ENCODE measurements at places on chromosomes 1 and 21.
A peak's percentile ranks its signal among the peaks of the same experiment; 100 is the strongest.

GRCh38 chr1:159921700-159922504, 3.4 kb downstream of the TAGLN2 start:
- peaks cover 60% of the 10 kb centered on the region for H3K4me1 ChIP-seq
- peaks cover 44% of the 10 kb centered on the region for H3K36me3 ChIP-seq
- peak overlapping the region; percentile 93 for H3K27ac ChIP-seq
- H3K27me3 ChIP-seq, result no peaks in the 10 kb centered on the region
- DNase-seq, result peak; percentile 49

DNA sequence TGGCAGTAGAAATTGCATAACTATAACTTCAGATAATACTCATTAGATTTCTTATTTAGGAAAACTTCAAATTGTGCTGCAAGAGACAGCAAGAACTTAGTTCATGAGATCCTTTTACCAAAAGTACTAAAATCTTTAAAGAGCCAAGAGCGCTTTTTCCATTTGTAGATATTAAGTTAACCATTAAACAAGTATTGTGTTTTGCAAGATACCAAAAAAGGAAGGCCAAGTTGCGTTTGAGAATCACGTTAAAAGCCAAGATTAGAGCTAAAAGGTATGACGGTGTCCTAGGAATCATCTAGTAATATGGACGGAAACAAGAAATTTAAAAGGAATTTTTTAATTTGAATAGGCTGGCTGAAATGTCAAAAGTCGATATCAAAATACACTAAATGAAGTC, 361.3 kb upstream of the LYPLAL1 start:
- no peak overlapping the region for H3K27ac ChIP-seq
- H3K4me3 ChIP-seq, result no peak overlapping the region
- no peaks in the 10 kb centered on the region for H3K4me1 ChIP-seq
- H3K36me3 ChIP-seq, result no peaks in the 10 kb centered on the region

DNA sequence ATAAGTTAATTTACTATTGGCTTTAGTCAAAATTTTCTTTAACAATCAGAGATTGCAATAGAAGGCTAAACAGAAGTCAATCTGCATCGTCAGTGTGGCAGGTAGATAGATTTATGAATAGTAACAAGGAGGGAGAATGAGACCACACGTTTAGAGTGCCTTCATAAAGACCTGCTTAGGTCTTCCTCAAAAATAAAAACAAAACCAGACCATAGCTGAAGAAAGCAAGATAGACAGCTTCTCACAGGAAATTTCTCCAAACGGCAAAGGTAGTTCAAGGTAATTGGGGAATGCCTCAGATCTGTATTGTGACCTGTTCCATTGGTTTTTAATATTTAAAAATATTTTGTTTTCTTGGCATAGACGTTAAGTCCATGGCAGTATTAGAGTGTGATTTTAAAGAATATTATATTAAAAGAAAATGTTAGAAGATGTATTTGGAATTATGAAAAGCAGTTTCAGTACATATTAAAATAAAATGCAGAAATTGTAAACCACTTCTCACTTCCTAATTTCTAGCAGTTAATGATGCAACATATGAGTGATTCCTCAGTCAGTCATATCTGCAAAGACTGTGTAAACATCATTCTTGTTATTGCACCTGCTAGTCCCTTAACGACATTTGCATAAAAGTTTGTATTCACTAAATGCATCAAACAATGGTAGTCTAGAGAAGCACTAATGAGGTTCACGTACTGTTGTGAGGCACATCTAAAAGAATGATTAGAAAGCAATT, 278.0 kb downstream of the HLX start:
- no peak overlapping the region for H3K27ac ChIP-seq
- peaks cover 3% of the 10 kb centered on the region for H3K27me3 ChIP-seq
- H3K4me3 ChIP-seq, result no peak overlapping the region
- DNase-seq, result no peak

DNA sequence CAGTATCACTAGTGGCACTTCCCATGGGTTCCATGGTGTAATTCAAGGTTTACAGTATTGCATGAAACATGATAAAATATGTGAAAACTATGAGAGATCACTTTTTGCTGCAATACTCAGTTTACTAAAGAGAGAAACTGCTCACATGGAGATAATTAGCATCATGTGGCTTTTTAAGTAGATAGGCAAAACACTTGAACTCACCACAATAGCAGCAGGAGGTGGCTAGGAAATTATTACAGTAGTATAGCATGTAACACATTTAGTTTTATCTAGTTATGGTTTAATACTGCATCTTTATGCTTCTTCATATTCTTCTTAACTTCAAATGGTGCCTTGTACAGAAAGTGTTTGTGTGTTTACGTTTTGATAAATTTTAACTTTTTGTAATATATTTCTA, 698.5 kb upstream of the BRINP3 start:
- no peak for DNase-seq
- H3K36me3 ChIP-seq, result no peaks in the 10 kb centered on the region
- no peaks in the 10 kb centered on the region for H3K4me1 ChIP-seq

DNA sequence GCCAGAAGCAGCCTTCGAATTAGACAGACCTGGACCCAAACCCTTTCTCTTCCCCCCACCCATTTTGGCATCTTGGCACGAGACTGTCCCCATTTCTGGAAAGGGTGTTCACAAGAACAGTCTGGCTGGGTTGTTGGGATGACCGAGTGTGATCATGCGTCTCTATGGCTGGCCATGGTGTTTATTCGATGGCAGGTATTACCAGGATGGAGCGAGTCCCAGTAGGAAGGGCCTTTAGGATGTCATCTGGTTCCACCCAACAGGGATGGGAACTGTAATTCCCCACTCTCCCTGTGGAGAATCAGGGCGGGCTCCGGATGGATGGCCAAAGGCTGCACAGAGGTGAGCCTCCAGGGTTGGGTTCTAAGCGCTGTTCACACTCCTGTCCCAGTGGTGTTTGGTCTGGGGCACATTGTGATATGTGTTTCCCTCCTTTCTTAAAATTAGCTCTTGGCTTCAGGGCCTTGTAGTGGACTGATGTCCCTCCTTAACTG, 33.4 kb upstream of the ATP5PO start:
- peaks cover 2% of the 10 kb centered on the region for H3K27me3 ChIP-seq
- DNase-seq, result no peak
- peaks cover 80% of the 10 kb centered on the region for H3K4me1 ChIP-seq

DNA sequence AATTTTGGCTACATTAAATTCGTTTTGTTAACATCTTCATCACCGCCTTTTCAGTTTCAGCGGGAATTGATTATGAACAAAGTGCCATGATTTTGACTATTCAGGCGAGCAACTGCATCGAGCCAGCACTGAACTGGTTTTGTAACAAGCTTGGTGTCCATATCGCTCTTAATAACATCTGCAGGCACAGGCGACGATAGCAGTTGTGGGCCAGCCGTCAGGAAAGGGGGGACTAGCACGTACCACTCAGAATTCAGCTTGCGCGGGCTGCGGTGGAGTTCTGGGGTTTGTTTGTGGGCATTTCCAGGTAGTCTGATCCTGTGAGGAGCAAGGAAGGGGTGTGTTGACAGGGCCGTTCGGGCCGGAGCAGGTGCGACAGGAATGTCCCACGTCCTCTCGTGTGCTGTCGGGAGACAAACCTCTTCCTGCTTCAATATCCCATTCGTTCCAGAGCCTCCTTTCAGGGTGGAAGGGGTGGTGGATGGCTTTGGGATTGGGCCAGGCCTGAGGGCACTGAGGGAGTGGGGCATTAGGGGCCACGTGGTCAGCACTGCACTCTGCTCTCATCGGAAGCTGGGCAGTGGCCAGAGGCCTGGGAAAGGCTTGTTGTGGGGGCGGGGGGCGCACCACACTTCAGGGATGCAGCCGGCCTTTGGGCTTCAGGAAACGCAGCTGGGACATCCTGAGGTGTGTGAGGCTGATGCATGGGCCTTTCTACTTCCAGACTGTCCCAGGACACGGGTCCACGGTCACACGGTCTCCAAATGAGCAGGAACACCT, 39.1 kb downstream of the SKI start:
- no peak overlapping the region for H3K4me3 ChIP-seq
- H3K4me1 ChIP-seq, result peaks cover 58% of the 10 kb centered on the region
- peak overlapping the region; percentile 41 for H3K27ac ChIP-seq
- no peaks in the 10 kb centered on the region for H3K27me3 ChIP-seq
- H3K36me3 ChIP-seq, result no peaks in the 10 kb centered on the region
- no peak for DNase-seq

DNA sequence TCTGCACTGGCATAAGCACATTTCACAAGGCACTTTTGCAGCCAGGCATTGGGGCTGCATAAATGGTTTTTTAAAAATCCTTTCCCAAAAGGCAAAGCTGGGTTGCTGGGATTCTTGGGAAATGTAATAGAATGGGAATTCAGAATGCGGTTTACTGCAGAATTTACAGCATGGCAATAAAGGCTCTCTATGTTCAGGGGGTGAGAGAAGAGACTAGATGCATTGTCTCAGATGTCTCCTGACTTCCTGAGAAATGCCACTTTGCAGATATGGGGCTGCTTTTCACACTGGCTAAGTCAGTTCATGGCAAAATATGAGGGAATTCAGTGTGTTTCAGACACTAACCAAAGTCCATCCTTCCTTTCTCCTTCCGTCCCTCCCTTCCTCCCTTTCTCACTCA, 13.5 kb downstream of the FCGR2B start:
- H3K4me3 ChIP-seq, result no peak overlapping the region
- DNase-seq, result no peak
- H3K36me3 ChIP-seq, result no peaks in the 10 kb centered on the region
- H3K4me1 ChIP-seq, result peaks cover 2% of the 10 kb centered on the region

GRCh38 chr1:9942939-9943788, at the start of the genes LZIC and NMNAT1:
Gene LZIC, minus strand, starts transcription at chr1:9943391. Its CDS starts 6,772 bp downstream, at chr1:9936619.
Gene NMNAT1, plus strand, starts transcription at chr1:9943475. Its CDS starts 28,599 bp downstream, at chr1:9972074.
- H3K27ac ChIP-seq, result peak within 1 kb of the TSS; percentile 92
- peak; percentile 94 for DNase-seq
- H3K36me3 ChIP-seq, result peaks cover 1% of the 10 kb centered on the region
- peak within 1 kb of the TSS; percentile 95 for H3K4me3 ChIP-seq
- peaks cover 27% of the 10 kb centered on the region for H3K4me1 ChIP-seq

GRCh38 chr1:167601442-167602383, 28.3 kb upstream of the RCSD1 start:
- peaks cover 39% of the 10 kb centered on the region for H3K4me1 ChIP-seq
- H3K36me3 ChIP-seq, result peaks cover under 1% of the 10 kb centered on the region
- H3K27ac ChIP-seq, result peak overlapping the region; percentile 75

- H3K4me1 ChIP-seq, result peaks cover 39% of the 10 kb centered on the region
- H3K27me3 ChIP-seq, result no peaks in the 10 kb centered on the region
- peak overlapping the region; percentile 60 for H3K4me3 ChIP-seq
- peak; percentile 88 for DNase-seq
- H3K36me3 ChIP-seq, result no peaks in the 10 kb centered on the region
- peak overlapping the region; percentile 90 for H3K27ac ChIP-seq
Measured at GRCh38 chr1:154386643-154387352, 18.3 kb upstream of the IL6R start.

GRCh38 chr21:36690628-36691554, 8.0 kb upstream of the SIM2 start:
- no peaks in the 10 kb centered on the region for H3K36me3 ChIP-seq
- no peak for DNase-seq
- no peak overlapping the region for H3K27ac ChIP-seq
- no peak overlapping the region for H3K4me3 ChIP-seq
- peaks cover 72% of the 10 kb centered on the region for H3K27me3 ChIP-seq
- peaks cover 12% of the 10 kb centered on the region for H3K4me1 ChIP-seq

DNA sequence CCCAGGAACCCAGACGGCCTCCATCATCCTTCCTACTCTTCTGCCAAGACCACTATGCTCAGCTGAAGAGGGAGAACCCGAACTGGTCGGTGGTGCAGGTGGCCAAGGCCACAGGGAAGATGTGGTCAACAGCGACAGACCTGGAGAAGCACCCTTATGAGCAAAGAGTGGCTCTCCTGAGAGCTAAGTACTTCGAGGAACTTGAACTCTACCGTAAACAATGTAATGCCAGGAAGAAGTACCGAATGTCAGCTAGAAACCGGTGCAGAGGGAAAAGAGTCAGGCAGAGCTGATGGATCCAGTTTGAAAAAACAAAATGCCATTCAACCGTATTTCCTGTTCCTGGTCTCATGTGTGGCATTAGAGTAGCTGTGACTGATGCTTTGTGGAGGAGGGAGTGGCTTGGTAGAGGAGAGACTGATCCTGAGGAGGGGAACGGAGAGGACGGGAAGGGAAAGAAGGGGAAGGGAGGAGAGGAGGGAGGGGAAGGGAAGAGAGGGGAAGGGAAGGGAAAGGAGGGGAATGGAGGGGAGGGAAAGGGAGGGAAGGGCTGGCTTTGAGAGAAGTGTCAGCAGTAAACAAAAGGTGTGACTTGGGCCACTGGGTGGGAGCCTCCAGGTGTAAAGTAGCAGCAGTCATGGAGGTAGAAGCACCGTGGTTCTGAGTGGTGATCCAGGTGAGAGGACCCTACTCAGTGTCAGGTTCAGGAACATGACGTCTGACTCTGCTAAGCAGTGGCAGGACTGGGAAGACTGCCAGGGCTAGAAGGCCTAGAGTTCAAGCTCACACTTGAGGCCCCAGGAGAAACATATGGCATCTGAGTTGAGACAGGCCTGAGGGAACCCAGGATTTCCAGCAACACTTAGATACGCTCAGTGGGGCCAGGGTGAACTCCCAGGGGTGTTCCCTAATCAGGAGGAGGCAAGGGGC, 846 bp downstream of the HMGB4 start:
- H3K36me3 ChIP-seq, result no peaks in the 10 kb centered on the region
- no peak overlapping the region for H3K4me3 ChIP-seq
- H3K4me1 ChIP-seq, result no peaks in the 10 kb centered on the region
- no peak for DNase-seq
- H3K27me3 ChIP-seq, result peaks cover 28% of the 10 kb centered on the region
- no peak overlapping the region for H3K27ac ChIP-seq

- no peak overlapping the region for H3K27ac ChIP-seq
- DNase-seq, result peak; percentile 52
- no peaks in the 10 kb centered on the region for H3K36me3 ChIP-seq
- H3K4me3 ChIP-seq, result no peak overlapping the region
- H3K27me3 ChIP-seq, result no peaks in the 10 kb centered on the region
Measured at GRCh38 chr1:224333309-224333926, 3.4 kb upstream of the NVL start.

GRCh38 chr1:3931007-3931912, 31.2 kb upstream of the C1orf174 start:
- no peak overlapping the region for H3K27ac ChIP-seq
- no peaks in the 10 kb centered on the region for H3K4me1 ChIP-seq
- no peaks in the 10 kb centered on the region for H3K36me3 ChIP-seq
- no peak for DNase-seq
- peaks cover 2% of the 10 kb centered on the region for H3K27me3 ChIP-seq
- H3K4me3 ChIP-seq, result no peak overlapping the region

GRCh38 chr1:10838541-10838940, 42.1 kb upstream of the CASZ1 start:
- peaks cover 1% of the 10 kb centered on the region for H3K4me1 ChIP-seq
- peaks cover 30% of the 10 kb centered on the region for H3K27me3 ChIP-seq
- H3K27ac ChIP-seq, result no peak overlapping the region

GRCh38 chr1:220711056-220711809, 21.1 kb downstream of the C1orf115 start:
- no peaks in the 10 kb centered on the region for H3K27me3 ChIP-seq
- no peak for DNase-seq
- no peaks in the 10 kb centered on the region for H3K36me3 ChIP-seq
- H3K4me1 ChIP-seq, result no peaks in the 10 kb centered on the region

DNA sequence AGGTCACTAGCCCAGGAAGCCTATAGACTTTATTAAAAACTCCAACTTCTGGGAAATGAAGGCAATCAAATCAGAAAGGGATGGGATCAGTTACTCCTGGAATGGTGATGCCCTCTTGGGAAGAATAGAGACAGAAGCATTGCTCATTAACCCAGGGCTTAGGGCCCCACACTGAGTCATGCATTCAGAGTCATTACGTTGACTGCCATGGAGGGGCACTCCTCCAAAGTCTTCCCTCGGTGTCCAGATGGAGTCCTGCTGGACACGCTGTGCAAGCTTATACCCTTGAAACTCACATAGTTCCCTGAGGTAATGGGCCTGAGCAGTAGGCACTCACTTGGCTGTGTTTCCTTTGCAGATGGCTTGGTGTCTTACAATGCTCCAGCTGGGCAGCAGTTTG, 35.2 kb upstream of the HSD17B7 start:
- DNase-seq, result no peak
- no peaks in the 10 kb centered on the region for H3K36me3 ChIP-seq
- H3K4me1 ChIP-seq, result no peaks in the 10 kb centered on the region
- H3K27ac ChIP-seq, result no peak overlapping the region

Data from activated naive CD4-positive, alpha-beta T cell treated with anti-CD3 and anti-CD28 coated beads for 36 hours (primary cell).